ENCODE measurements at places on chromosomes 4 and X.

DNA sequence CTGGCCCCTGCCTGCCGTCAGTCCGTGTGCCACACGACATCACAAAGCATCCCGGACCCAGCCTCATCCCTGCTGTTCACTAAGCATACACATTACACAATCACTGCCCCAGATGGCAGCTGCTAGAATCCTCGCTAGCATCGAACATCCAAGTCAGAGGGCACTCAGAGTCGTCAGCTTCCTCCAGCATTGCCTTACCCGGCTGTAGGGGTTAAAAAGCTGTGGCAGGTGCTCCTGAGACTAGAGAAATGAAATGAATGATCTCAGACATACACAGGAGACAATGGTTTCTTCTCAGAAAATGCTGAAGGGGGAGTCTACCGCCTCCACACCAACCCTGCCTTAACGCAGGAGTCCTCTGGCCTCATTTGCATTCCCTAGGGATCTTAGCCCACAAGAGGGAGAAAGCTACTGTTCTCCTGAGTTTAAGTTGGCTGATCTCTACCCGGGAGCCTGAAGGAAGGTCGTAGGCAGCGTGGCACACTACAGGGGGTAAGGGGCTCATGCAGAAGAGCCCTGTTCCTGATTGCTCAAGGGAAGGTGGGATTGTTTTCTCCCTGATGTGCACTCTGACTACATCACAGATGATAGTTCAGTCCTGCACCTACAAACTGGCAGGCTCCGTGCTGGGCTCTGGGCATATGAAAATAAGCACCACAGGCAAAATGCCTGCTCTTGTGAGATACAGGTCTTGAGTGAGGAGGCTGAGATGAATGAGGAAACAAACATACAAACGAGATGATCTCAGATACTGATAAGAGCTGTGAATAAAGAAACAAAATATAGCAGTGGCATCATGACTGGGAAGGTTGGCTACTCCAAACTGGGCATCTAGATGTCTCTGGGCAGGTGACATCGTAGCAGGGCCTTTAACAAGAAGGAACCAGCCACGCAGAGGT is 2.6 kb upstream of the KIAA0232 start:
- DNase-seq = no peak

- no peak for DNase-seq
These were observed 48.4 kb downstream of the ANXA3 start for GRCh38 chr4:78599931-78600375.

DNA sequence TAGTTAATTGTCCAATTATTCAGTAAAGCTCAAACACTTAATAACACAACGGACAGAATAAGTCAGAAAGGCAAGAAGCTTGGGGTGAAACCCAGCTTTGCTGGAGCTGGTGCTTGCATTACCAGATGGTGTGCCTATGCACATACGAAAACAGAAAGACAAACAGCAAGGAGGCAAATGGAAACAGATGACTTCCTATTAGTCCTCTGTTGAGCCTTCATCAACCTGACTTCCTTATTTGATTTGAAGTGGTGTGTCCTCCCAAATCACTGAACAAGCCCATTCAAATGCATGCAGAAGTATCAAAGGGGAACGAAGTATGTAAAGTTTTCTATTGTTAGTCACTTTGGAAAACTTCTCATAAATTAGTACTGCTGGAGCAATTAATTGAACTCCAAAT is 166.2 kb downstream of the ATP10D start:
- DNase-seq = no peak

GRCh38 chr4:68319040-68319439 is 30.9 kb downstream of the YTHDC1 start:
- no peak for DNase-seq

GRCh38 chrX:97057349-97057909 is 173.7 kb downstream of the RPA4 start:
- no peak for DNase-seq

DNA sequence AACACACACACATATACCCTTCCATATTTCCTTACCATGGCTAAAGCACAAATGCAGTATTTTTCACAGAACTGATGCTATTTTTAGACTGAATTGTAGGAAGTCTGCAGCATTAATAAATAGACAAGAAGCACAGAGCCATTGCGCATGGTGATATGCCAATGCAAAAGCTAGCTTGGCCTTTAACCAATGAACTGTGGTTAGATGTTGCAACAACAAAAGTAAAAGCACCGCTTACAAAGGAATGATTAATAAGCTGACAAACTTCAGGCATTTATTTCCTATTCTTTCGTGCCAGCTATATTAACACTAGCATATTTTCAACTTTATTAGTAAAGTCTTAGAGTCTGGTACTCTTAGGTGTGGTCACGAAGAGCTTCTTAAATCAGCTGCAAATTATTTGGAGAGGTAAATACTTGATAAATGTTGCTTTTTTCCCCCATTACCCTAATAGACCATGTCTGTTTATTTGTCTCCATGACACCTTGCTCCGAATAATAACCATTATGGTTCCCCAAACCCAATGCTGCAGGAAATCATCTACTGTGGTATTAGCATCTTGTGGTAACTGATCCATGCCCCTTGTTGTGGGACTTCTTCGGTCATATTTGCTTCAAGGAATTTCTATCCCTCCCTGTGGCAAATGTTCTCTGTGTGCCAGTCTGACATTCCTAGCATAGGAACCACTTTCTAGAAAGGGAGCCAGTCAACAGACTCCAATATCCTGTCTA is 306.1 kb upstream of the TAPT1 start:
- DNase-seq = no peak

Data from right renal pelvis (tissue), 4 donors.